Caco-2 (cell line): ENCODE measurements at places on chromosomes 6 and 20. TPM values are rescaled to one million over a fixed set of nuclear protein-coding genes. Genes with fewer than 3 reads are reported as not detected.

The ALDH8A1 gene
- total RNA-seq = 0.21 and 0.29 TPM in 2 replicates

- no peaks in the 10 kb centered on the region for H3K36me3 ChIP-seq
- DNase-seq = no peak
- H3K27me3 ChIP-seq = no peaks in the 10 kb centered on the region
- H3K4me1 ChIP-seq = no peaks in the 10 kb centered on the region; the same call in 1 of the 2 replicates
- no peak overlapping the region for H3K4me3 ChIP-seq
- H3K27ac ChIP-seq = no peak overlapping the region
Measured at GRCh38 chr6:139955366-139956155, 581.1 kb upstream of the CITED2 start.

The MBOAT1 gene
- 6.8 and 7.3 TPM in 2 replicates for total RNA-seq

GRCh38 chr6:30705620-30706019 is 11.5 kb downstream of the MDC1 start:
- H3K4me3 ChIP-seq = no peak overlapping the region
- no peak for DNase-seq
- H3K36me3 ChIP-seq = no peaks in the 10 kb centered on the region; the same call in 1 of the 2 replicates
- no peaks in the 10 kb centered on the region for H3K27me3 ChIP-seq
- H3K27ac ChIP-seq = no peak overlapping the region

DNA sequence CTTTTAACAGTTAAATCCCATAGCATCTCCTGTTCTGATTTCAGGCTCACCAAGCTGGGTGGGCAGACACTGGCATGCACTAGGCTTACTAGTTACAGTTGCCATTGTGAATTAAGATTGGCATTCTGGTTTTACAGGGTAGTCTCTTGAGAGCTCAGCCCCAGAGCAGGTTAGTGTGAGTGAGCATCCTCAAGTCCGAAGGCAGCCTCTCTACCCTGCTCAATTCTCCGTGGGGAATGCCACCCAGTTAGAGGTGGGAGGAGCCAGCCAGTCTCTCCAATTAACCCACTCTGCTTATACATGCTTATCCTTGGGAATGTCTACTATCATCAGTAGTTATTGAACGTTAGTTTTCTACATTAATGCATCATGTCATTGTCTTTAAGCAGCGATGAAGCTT is 8.9 kb upstream of the OGFRL1 start:
- no peak overlapping the region for H3K27ac ChIP-seq
- no peaks in the 10 kb centered on the region for H3K4me1 ChIP-seq
- no peak for DNase-seq
- no peaks in the 10 kb centered on the region for H3K27me3 ChIP-seq
- no peak overlapping the region for H3K4me3 ChIP-seq

DNA sequence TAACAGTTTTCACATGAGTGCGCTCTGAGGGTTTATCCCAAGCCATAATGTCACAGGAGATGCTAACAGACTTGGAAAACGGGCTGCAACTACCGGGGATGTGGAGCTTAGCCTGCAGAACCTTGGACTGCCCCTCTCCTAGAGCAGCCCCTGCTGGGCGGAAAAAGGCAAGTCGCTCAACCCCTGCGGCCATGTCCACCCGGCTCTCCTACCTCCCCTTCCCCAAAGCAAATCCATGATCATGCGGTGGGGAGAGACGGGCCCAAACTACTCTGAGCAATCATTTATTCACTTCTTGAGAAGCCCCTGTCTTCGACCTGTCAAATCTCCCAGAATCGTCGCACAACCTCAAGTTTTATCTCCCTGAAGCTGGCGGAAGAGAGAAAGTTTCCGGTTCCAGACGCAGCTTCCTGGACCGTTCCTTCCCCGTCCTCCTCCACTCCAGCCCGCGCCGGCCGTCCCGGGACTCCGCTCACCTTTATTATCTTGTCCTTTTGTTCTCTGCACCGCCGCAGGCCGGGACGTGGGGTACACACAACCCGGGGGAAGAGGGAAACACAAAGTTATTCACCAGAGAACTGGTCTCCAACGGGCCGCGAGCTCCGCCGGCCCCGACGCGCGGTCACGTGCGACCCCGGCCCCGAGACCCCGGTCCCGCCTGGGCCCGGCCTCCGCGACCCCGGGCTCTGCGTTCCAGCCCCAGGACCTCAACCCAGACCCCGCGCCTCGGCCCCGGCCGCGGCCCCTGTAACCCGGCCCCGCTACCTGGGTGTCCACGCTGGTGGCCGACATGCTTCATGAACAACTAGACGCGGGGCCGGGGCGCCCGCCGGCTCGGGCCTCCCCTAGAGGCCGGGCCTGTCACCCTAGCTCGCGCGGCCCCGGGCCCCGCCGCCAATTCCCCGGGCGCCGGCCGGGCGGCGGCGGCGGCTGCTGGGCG is 560 bp downstream of the YTHDF1 start:
- H3K27me3 ChIP-seq = no peaks in the 10 kb centered on the region
- H3K4me3 ChIP-seq = peak overlapping the region; percentile 94
- H3K36me3 ChIP-seq = peaks cover 10% of the 10 kb centered on the region

DNA sequence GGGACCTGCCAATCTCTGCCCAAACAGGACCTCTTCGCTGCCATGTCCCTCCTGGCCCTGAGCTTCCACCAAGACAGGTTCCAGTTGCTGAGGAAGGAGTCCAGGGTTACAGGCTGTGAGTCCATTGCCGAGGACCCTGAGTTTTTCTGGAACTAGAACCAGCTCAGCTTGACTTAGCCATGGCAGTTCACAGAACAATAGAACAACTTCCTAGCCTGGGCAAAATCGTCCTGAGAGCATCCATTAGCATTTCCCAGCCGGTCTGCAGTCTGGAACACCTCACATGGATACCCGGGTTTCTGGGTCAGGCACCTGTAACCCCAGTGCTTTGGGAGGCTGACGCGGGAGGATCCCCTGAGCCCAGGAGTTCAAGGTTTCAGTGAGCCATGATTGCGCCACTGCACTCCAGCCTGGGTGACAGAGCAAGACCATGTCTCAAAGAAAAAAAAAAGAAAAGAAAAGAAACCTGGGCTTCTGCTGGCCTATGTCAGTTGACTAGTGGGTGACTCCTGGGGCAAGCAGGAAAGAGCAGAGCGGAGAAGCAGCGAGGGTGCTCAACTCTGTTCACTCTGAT is 90.3 kb downstream of the TCP11 start:
- H3K27me3 ChIP-seq = no peaks in the 10 kb centered on the region
- no peak for DNase-seq
- peaks cover 1% of the 10 kb centered on the region for H3K36me3 ChIP-seq
- H3K4me3 ChIP-seq = no peak overlapping the region
- H3K27ac ChIP-seq = no peak overlapping the region

DNA sequence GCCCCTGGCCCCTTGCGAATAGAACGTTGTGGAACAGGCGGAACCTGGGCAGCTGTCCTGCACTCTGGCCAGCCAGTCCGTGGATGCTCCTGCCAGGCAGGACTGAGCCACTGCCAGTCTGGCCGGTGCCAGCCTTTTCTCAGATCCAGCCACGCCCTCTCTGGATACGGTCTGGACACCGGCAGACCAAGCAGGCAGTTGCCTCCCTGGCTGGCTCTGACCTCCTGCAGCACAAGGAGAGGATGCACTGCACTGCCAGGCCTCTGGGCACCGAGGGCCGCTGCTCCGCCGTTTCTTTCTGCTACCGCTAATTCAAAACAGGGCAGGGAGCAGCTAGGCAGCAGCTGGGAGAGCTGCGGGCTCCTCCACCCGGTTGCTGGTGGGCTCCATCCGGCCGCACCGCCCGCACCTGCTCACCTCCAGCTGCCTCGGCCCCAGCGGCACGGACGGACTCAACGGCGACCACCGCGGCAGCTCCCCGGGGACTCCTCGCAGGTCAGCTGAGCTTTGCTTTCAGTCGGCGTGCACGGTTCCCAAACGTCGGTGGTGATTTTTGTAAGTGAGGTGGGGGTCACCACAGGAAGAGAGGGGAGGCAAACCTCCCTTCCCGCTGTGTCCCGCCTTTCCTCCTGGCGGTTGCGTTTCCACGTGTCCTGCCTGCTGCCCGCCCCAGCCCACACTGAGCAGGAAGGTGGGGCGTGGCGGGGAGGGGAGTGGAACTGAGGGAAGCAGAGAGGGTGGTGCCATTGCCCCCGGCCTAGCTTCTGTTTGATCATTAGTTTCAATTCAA is 30.3 kb upstream of the AFDN start:
- H3K27me3 ChIP-seq = no peaks in the 10 kb centered on the region
- H3K27ac ChIP-seq = peak overlapping the region; percentile 27
- peaks cover 17% of the 10 kb centered on the region for H3K4me1 ChIP-seq
- peak; percentile 53 for DNase-seq

DNA sequence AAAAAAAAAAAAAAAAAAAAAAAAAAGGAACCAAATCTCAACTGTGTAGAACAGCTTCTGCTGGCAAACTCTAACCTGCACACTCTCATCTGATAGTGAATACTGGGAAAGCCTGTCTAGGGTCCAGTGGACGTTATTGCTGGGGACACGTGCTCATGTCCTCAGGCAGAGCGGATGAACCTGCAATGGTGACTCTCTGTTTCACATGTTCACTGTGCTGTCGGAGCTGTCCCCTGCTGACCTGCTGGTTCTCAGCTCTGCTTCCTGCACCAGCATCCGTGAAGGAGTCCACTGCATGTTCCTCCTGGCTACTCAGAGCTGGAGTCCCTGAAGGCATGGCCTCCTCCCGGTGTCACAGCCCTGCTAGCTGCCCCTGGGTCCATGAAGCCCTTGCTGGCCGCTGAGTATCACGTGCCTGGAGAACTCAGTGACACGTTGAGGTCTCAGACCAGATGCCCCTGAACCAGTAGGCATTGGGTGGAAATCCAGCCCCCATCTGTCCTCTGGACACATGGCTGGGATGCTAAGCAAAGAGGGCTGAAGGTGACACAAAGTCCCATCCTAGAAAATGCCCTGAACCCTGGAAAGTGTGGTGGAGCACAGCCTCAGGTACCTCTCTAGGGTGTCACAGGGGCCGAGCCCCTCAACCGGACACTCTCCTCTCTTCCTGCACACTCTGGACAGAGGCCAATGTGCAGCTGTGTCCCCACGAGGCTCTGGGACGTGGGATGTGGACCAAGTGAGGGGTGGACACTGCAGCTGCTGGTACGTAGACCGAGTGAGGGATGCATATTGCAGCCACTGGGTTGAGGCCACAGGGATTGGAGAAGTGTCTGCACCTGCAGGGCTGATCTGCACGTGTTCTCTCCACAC is 54.9 kb upstream of the FRMD1 start:
- no peaks in the 10 kb centered on the region for H3K27me3 ChIP-seq
- H3K4me1 ChIP-seq = peaks cover 37% of the 10 kb centered on the region
- no peaks in the 10 kb centered on the region for H3K36me3 ChIP-seq
- H3K4me3 ChIP-seq = no peak overlapping the region
- no peak for DNase-seq

DNA sequence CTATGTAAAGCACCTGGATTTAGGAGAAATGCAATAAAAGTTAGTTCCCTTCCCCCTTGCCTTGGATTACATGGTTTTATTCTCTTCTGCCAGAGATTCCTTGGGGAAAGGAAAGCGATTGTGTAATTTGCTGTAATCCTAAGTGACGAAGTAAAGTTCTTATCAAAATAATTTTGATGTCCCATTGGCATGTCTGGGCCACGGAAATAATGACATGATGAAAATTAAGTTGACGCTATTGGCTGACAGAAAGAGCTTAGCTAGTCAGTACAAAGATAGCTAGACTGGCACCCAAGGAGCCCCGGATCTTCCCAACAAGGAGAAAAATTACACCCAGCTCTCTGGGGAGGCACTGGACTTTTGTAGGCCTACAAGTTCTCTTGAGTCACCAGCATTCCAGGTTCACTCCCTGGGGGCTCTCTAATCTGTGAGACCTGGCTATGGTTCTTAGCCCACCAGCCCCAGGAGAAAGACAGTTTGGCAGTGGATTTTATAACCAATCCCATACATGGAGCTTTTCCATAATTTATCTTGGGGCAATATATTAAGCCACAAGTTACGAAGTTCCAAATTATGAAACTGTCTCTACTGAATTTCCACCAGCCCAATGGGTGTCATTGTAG is 59.9 kb downstream of the FOXA2 start:
- H3K4me1 ChIP-seq = peaks cover 41% of the 10 kb centered on the region
- H3K27me3 ChIP-seq = no peaks in the 10 kb centered on the region
- no peak for DNase-seq
- H3K27ac ChIP-seq = peak overlapping the region; percentile 99

The PLCB4 gene
- 3.0 and 3.1 TPM in 2 replicates for total RNA-seq

DNA sequence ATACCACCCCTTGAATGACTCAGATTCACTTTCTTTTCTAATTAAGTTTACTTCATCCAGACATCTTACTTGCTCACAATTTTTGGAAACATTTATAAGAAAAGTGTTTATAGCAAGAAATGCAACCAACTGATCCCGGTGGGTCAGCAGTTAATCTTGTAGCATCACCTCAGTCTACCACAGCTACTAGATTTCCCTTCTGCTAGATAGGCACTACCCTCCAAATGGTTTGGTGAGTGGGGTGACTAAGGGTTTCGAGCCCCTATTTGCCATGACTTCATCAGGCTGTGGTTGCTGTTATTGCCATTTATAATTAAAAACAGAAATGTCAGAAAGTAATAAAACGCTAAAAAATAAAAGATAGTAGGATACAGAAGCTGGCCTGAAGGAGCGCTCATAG is 930.1 kb upstream of the GJE1 start:
- H3K4me1 ChIP-seq = no peaks in the 10 kb centered on the region
- H3K27me3 ChIP-seq = no peaks in the 10 kb centered on the region
- no peak for DNase-seq
- H3K36me3 ChIP-seq = no peaks in the 10 kb centered on the region
- no peak overlapping the region for H3K4me3 ChIP-seq

DNA sequence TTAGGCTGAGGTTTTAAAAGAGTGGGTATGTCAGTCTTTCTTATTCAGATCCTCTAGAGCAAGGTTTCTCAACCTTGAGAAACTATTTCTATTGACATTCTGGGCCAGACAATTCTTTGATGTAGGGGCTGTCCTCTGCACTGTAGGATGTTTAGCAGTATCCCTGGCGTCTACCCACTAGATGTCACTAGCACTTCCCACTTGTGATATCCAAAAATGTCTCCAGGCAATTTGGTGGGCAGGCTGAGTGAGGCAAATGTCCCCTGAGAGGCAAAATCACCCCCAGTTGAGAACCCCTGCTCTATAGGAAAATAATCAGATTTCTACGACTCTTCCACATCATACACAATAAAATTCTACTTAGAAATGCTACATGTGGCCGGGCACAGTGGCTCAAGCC is 7.7 kb upstream of the ZKSCAN8 start:
- H3K27ac ChIP-seq = no peak overlapping the region
- no peaks in the 10 kb centered on the region for H3K36me3 ChIP-seq
- no peak for DNase-seq
- peaks cover 6% of the 10 kb centered on the region; the same call in 1 of the 2 replicates for H3K4me1 ChIP-seq

- no peaks in the 10 kb centered on the region for H3K27me3 ChIP-seq
- H3K4me1 ChIP-seq = no peaks in the 10 kb centered on the region
- no peaks in the 10 kb centered on the region for H3K36me3 ChIP-seq
Measured at GRCh38 chr6:4209196-4209595, 73.8 kb upstream of the ECI2 start.

DNA sequence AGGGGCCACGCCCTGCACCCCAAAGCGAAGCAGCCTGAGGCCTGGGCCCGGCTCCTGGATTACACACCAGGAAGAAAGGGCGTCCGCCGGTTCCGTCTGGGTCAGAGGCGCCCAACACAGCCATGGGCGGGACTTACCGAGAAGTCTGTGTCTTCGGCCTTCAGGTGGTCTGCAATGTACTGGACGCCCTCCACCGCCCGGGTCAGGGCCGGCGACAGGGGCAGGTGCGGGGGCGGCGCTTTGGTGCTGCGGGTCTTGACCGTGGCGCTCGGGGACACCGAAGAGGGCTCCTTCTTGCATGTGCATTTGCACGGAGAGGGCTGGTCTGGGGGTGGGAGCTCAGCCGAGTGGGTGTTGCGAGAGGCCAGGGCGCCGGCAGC is 11.6 kb downstream of the CHRNA4 start:
- peaks cover 10% of the 10 kb centered on the region; the same call in 1 of the 2 replicates for H3K4me1 ChIP-seq
- no peak for DNase-seq
- H3K27ac ChIP-seq = no peak overlapping the region
- no peaks in the 10 kb centered on the region for H3K36me3 ChIP-seq
- H3K4me3 ChIP-seq = no peak overlapping the region
